ENCODE measurements at places on chromosomes 5 and 9. TPM values are rescaled to one million over a fixed set of nuclear protein-coding genes. Genes with fewer than 3 reads are reported as not detected.

- no peak for DNase-seq
- H3K27ac ChIP-seq = no peak overlapping the region
- H3K4me1 ChIP-seq = peaks cover 58% of the 10 kb centered on the region
- H3K4me3 ChIP-seq = no peak overlapping the region
- no peaks in the 10 kb centered on the region for H3K36me3 ChIP-seq
Measured at GRCh38 chr9:99169982-99170761, 51.6 kb downstream of the ALG2 start.

DNA sequence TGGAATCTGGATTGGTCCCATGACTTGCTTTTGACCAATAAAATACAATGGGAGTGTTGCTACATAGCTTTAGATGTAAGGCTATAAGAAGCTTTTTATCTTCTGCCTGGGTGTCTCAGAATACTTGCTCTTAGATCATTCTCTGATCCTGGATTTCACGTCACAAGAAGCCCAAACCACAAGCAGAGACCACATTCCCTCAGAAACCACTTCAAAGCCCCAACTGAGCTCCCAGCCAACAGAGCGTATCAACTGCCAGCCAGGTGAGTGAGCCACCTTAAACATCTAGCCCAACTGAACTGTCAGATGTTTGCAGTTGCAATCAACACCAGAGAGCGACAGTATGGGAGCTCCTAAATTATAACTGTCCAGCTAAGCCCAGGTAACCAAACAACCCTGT is 687.1 kb downstream of the TLE1 start:
- H3K27me3 ChIP-seq = no peaks in the 10 kb centered on the region
- no peaks in the 10 kb centered on the region for H3K36me3 ChIP-seq
- no peak overlapping the region for H3K27ac ChIP-seq
- H3K4me3 ChIP-seq = no peak overlapping the region
- no peaks in the 10 kb centered on the region for H3K4me1 ChIP-seq

- peaks cover 2% of the 10 kb centered on the region for H3K36me3 ChIP-seq
- H3K27ac ChIP-seq = no peak overlapping the region
- peaks cover 38% of the 10 kb centered on the region for H3K27me3 ChIP-seq
Measured at GRCh38 chr5:1899201-1899600, 16.5 kb upstream of the IRX4 start.

- H3K4me1 ChIP-seq = no peaks in the 10 kb centered on the region
- H3K36me3 ChIP-seq = no peaks in the 10 kb centered on the region
- no peak overlapping the region for H3K4me3 ChIP-seq
- no peak for DNase-seq
- no peak overlapping the region for H3K27ac ChIP-seq
Measured at GRCh38 chr9:69462394-69462793, 137.4 kb downstream of the ENTREP1 start.

- no peaks in the 10 kb centered on the region for H3K4me1 ChIP-seq
- H3K36me3 ChIP-seq = no peaks in the 10 kb centered on the region
- no peaks in the 10 kb centered on the region for H3K27me3 ChIP-seq
Measured at GRCh38 chr5:2102819-2103776, 220.4 kb upstream of the IRX4 start.

The RIC1 gene
- 25.9 TPM for total RNA-seq

The ADCY2 gene
- not detected for total RNA-seq

The WDR38 gene
- total RNA-seq = not detected

Measured in activated T-cell treated with anti-CD3 and anti-CD28 coated beads, Interleukin-2, amount 50 U/mL, for 72 hours (primary cell).